GM12878 (cell line): ENCODE measurements at places on chromosomes 3 and 15. TPM values are rescaled to one million over a fixed set of nuclear protein-coding genes. Genes with fewer than 3 reads are reported as not detected.

GRCh38 chr3:99172736-99173657 is 271.5 kb upstream of the DCBLD2 start:
- H3K27me3 ChIP-seq, result no peaks in the 10 kb centered on the region
- peak; percentile 9 for DNase-seq
- H3K27ac ChIP-seq, result no peak overlapping the region
- H3K4me3 ChIP-seq, result no peak overlapping the region
- no peaks in the 10 kb centered on the region for H3K4me1 ChIP-seq

DNA sequence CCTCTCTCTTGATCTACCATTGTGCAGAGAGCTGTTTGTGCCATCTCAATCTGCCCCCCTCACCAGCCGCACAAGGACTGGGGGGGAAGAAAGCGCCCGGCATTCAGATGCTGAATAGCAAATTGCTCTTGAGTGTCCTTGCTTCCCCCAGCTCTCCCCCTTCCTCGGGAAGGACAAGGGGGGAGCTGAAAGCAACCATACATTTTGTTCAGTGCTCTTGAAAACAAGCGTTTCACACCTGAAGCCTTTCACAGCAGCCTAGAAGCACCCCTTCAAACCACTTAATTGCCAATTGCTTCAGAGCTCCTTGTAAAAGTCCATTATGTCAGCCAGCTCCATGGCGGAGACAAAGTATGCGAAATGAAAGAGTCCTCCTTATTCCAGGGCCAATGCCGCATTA is 540.1 kb downstream of the NR2F2 start:
- no peak for DNase-seq
- H3K36me3 ChIP-seq, result no peaks in the 10 kb centered on the region
- no peaks in the 10 kb centered on the region for H3K4me1 ChIP-seq
- no peak overlapping the region for H3K27ac ChIP-seq

NPAP1 gene
- total RNA-seq, result not detected in 2 replicates

MON1A gene
- total RNA-seq, result 9.0 and 10.3 TPM in 2 replicates

DNA sequence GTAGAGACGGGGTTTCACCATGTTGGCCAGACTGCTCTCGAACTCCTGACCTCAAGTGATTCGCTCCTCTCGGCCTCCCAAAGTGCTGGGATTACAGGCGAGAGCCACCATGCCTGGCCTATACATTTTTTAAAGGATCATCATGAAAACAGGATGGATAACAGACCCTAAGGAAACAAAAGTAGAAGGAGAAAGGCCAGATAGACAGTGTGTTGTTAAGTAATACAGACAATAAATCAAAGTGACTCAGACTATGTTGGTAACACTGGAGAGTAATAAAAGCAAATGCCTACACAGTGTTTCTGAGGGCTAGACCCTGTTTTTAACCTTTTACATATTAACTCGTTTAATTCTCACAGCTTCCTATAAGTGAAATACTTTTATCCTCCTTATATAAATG is 133.8 kb upstream of the MCTP2 start:
- no peaks in the 10 kb centered on the region for H3K36me3 ChIP-seq
- no peak for DNase-seq
- H3K27me3 ChIP-seq, result no peaks in the 10 kb centered on the region
- H3K4me1 ChIP-seq, result no peaks in the 10 kb centered on the region
- no peak overlapping the region for H3K4me3 ChIP-seq
- H3K27ac ChIP-seq, result no peak overlapping the region

GRCh38 chr3:52437326-52438103 is 7.4 kb downstream of the SEMA3G start:
- no peaks in the 10 kb centered on the region for H3K36me3 ChIP-seq
- no peak overlapping the region for H3K4me3 ChIP-seq
- H3K4me1 ChIP-seq, result no peaks in the 10 kb centered on the region
- H3K27me3 ChIP-seq, result no peaks in the 10 kb centered on the region
- H3K27ac ChIP-seq, result no peak overlapping the region

DNA sequence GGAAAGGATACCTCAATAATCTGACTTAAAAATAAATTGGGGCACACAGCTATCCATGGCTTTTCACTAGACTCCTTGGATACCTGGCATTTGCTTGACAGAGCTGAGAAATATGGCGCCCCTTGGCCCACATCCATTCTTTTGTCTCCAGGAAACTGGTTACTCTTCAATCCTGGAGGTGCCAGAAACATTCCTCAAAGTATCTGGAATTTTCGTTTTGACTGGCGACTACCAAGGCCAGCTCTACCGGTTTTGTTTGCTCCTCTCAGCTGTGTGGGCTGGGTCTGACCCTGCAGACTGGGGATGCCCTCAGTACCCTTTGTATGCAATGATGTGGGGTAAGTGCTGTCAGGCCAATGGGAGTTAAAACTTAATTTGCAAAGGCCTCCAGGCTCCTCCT is 27.0 kb downstream of the KATNBL1 start:
- no peak for DNase-seq
- H3K4me3 ChIP-seq, result no peak overlapping the region
- no peaks in the 10 kb centered on the region for H3K4me1 ChIP-seq
- H3K36me3 ChIP-seq, result peaks cover 3% of the 10 kb centered on the region; the same call in 1 of the 2 replicates
- H3K27ac ChIP-seq, result no peak overlapping the region

DNA sequence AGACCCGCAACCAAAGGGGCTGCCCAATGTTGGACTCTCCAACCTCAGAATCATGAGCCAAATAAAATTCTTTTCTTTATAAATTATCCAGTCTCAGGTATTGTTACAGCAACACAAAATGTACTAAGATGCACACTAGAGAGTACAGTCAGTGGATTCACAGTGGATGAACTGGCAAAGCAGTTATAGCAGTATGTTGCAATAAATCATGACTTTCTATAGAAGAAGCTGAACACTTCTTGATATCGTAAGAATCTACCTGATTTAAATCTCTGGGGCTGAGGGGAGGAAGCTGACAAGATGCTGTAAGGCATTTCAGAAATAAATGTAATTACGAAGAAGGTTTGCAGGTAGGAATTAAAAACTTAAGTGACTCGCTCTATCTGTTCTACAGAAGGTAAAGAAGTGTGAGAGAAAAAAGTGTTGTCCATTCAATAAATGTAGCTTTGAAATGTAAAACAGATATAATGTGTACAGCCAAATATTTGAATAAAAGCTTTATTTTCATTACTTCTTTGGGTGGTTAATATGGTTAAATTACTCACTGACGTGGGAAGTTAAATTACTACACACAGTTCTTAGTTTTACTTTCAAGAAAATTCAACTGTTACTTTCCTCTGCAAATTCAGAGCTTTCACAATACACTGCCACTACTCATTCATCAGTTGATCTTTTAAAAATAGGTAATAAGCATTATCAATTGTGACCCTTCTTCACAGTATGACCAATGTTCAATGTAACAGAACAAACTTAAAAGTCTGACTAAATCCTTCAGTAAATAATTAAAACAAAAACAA is 439.1 kb downstream of the SHQ1 start:
- H3K4me3 ChIP-seq, result no peak overlapping the region
- H3K4me1 ChIP-seq, result peaks cover 6% of the 10 kb centered on the region
- no peaks in the 10 kb centered on the region for H3K36me3 ChIP-seq
- no peaks in the 10 kb centered on the region for H3K27me3 ChIP-seq
- H3K27ac ChIP-seq, result no peak overlapping the region

SNTN gene
- total RNA-seq, result not detected in 2 replicates

ZNF654 gene
- 10.3 and 12.1 TPM in 2 replicates for total RNA-seq

DNA sequence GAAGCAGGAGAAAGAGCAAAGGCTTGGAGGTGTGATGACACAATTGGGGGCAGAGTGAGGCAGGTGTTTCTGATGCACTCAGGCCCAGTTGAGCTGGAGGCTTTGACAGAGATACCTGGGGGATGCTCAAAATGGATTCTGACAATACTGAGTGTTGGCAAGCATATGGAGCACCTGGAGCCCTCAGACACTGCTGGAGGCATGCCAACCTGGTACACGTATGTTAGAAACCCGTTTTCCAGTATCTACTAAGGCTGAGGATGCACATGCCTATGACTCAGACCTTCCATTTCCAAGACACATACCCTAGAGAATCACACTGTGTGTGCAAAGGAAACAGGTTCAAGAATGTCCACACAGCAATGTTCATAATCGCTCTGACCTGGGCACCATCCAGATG is 58.7 kb downstream of the WNT7A start:
- H3K4me1 ChIP-seq, result no peaks in the 10 kb centered on the region
- H3K27ac ChIP-seq, result no peak overlapping the region
- H3K4me3 ChIP-seq, result no peak overlapping the region
- H3K36me3 ChIP-seq, result no peaks in the 10 kb centered on the region

PYGO1 gene
- total RNA-seq, result not detected in 2 replicates

KBTBD13 gene
- total RNA-seq, result not detected in 2 replicates

DNA sequence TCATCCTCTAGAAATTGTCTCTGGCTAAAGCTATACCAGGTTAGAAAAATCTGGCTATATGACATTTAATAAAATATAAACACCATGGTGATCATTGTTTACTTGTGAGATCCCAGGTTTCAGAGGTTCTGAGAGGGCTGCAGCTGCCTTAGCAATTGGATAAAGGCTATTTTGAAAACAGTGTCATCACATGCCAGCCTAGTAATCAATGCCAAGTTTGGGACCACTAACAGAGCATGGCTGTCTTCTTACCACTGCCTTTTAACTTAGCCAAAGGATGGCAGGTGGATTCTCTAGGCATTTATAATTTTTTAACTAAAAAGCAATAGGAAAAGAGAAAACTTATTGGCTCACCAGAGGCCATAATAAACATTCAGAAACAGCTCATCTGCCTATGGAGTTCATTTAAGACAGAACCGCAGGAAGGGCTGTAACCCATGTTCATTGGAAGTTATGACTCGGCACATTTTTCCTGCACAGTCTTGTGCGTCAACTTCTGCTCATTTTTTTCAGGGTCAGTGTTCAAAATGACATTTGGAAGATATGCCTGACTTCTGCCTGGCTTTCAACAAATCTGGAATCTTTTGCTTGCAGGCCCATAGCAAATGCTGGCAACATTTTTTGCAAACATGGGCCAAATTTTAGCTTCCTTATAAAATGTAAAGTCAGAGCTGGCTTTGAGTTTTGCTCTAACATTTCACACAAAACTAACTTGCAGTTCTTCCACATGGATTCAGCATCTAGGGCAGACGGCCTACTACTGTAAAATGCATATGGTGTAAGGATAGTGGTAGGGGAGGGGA is 476.0 kb upstream of the TBL1XR1 start:
- no peak for DNase-seq
- H3K36me3 ChIP-seq, result no peaks in the 10 kb centered on the region
- no peak overlapping the region for H3K27ac ChIP-seq
- no peak overlapping the region for H3K4me3 ChIP-seq
- H3K27me3 ChIP-seq, result no peaks in the 10 kb centered on the region
- H3K4me1 ChIP-seq, result no peaks in the 10 kb centered on the region

DNA sequence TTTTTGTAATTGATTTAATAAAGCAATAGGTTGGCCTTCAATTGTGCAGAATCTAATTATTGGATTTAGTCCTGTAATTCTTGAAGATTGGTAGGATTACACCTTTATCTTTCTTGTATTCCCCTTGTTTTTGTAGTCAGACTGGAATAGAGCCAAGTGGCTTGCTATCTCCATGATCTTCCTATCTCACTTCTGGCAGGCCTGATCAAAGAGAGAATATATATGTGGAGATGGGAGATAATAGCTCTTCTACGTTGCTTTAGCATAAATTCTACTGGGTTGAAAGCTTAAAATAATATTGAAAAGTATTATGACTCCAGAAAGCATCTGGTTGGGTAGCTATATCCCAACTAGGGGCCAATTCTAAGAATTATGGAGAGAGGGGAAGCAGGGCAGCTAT is 16.9 kb upstream of the IFT57 start:
- H3K27ac ChIP-seq, result no peak overlapping the region
- H3K4me1 ChIP-seq, result no peaks in the 10 kb centered on the region
- H3K4me3 ChIP-seq, result no peak overlapping the region
- no peaks in the 10 kb centered on the region for H3K36me3 ChIP-seq

GRCh38 chr15:62569460-62570404 is 404.6 kb upstream of the C2CD4B start:
- no peak overlapping the region for H3K4me3 ChIP-seq
- H3K4me1 ChIP-seq, result no peaks in the 10 kb centered on the region
- no peak overlapping the region for H3K27ac ChIP-seq
- DNase-seq, result no peak
- H3K36me3 ChIP-seq, result no peaks in the 10 kb centered on the region
- H3K27me3 ChIP-seq, result no peaks in the 10 kb centered on the region; the same call in 1 of the 2 replicates

SCAANT1 gene
- total RNA-seq, result 1.5 and 1.7 TPM in 2 replicates

DNA sequence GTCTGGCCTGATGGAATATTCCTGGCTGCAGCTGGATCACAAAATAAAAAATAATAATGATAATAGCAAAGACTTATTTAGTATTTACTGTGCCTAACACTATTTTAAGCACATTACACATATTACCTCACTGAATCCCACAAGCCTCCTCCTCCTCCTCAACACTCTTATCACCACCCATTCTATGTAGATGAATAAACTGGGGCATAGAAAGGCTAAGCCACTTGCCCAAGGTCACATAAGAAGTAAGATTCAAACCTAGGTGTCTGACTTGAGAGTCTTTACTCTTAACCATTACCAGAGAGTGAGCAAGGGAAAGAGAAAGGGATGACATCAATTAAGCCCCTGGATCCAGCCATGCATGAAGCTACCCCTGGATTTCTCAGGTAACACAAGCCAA is 493.1 kb downstream of the SHQ1 start:
- no peak overlapping the region for H3K4me3 ChIP-seq
- no peak for DNase-seq
- H3K36me3 ChIP-seq, result no peaks in the 10 kb centered on the region
- no peak overlapping the region for H3K27ac ChIP-seq
- H3K27me3 ChIP-seq, result no peaks in the 10 kb centered on the region
